ENCODE measurements at places on chromosomes 7 and 10.

DNA sequence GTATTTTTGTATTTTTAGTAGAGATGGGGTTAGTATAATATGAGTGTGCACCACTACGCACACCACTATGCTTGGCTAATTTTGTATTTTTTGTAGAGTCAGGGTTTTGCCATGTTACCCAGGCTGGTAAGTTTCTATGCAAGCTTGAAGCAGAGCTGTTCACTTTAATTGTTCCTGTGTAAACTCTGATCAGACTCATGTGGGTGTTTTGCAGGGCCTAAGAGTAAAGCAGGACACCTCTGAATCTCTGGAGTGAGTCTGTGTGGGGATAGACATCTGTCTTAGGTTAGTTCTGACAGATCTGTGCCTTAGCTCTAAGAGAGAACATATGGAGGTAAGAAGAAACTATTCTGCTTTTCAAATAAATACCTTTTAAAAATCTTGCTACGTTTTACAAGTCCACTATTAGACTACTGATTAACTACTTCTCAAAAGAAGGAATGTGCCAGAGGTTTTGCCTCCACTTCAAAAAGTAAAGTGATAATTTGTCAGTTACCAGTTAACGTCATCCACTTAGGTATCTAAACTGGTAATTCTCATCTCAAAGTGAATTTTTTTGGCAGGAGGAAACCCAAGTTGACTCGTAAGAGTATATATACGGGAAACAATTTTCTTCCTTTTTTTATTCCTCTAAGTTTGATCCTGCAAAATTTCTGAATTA is 1.1 kb downstream of the COL17A1 start:
- no peak for DNase-seq
- no peaks in the 10 kb centered on the region for H3K36me3 ChIP-seq
- H3K27me3 ChIP-seq: peaks cover 6% of the 10 kb centered on the region
- no peak overlapping the region for H3K4me3 ChIP-seq
- H3K27ac ChIP-seq: no peak overlapping the region
- H3K4me1 ChIP-seq: no peaks in the 10 kb centered on the region

DNA sequence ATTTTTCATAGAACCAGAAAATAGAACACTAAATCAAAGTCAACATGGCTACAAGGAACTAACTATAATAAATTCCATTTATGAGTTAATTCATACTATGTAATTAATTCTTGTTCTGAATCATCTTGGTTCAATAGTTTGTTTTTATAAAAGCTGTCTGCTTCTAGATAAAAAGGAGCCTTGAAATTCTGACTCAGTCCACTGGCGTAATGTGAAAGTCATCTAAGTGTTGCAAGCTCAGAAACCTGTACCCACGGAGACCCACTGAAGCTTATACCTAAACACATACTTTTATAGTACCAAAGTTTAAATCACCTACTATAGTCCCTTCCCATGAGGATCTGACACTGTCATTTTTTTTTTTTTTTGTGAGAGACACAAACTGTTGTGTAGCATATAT is 489.4 kb downstream of the SEMA3D start:
- no peaks in the 10 kb centered on the region for H3K27me3 ChIP-seq
- DNase-seq: no peak
- no peaks in the 10 kb centered on the region for H3K36me3 ChIP-seq
- no peak overlapping the region for H3K4me3 ChIP-seq

GRCh38 chr7:28024786-28025334 is 155.7 kb downstream of the JAZF1 start:
- H3K4me1 ChIP-seq: peaks cover 26% of the 10 kb centered on the region
- H3K27me3 ChIP-seq: no peaks in the 10 kb centered on the region
- no peak for DNase-seq

DNA sequence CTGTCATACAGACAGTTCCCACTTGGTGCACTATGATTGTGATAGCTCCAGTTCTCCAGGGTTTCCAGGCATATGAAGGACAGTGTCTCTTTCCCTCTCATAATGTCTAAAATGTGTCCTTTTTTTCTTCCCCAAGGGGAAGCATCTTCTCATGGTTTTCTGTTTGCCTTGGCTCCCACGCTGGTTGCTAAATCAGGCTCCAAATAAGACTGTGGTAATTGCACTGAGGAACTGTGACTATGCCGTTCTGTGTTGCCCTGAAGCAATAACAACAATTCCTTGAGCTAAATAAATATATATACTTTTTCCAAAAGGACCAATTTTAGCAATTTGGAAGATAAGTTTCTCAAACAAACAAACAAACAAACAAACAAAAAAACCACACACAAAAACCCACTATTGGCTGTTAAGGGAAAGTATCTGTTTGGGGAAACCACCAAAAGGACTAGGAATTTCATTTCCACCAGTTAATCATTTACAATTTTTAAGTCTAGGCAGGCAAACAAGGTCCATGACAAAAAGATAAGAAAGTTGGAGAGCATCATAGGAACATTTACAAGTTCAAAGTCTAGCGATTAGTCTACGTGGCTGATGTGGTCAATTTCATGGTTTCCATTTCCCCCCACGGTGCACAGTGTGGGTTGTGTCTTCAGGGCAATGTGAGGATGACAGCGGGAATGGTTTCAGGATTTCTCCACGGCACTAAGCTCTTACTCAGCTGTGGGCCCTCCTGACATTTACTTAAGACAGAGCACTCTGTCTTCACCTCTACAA is 62.4 kb downstream of the THNSL1 start:
- H3K4me1 ChIP-seq: peaks cover 4% of the 10 kb centered on the region
- no peak for DNase-seq
- H3K36me3 ChIP-seq: no peaks in the 10 kb centered on the region
- no peak overlapping the region for H3K27ac ChIP-seq
- H3K4me3 ChIP-seq: no peak overlapping the region
- H3K27me3 ChIP-seq: peaks cover 7% of the 10 kb centered on the region

- no peak overlapping the region for H3K4me3 ChIP-seq
- no peaks in the 10 kb centered on the region for H3K27me3 ChIP-seq
- peaks cover 18% of the 10 kb centered on the region for H3K36me3 ChIP-seq
- no peak for DNase-seq
- H3K4me1 ChIP-seq: peaks cover 11% of the 10 kb centered on the region
Measured at GRCh38 chr7:130154501-130155317, 50.5 kb downstream of the TMEM209 start.

DNA sequence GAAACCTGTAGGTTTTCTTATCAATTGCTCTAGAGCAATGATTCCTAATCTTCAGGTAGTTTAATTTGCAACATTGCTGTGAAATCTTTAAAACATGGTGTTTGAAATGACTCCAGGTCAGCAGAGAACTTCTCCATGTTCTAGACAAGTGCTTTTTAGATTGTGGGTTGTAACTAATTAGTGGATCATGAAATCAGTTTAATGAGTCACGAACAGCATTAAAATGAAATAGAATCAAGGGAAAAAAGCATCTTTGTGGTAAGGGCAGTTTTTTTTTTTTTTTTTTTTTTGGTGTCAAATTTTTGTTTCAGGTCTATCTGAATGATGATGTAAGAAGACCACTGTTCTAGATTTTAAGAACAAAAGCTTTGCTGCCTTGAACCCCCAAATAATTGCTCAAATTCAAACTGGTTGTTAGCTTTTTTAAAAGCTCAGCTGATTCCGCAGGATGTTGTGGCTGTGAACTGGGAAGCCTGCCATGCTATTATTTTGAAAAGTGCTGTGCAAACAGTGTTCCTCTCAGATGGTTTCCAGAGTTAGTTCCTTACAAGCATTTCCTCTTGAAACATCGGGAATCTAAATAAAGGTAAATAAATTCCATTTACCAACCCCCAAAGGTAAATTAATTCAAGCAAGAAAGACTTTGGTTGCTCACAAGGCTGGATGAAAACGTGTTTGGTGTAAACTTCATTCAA is 13.1 kb upstream of the PDK4 start:
- peak overlapping the region; percentile 79 for H3K4me3 ChIP-seq
- H3K27ac ChIP-seq: peak overlapping the region; percentile 32
- no peak for DNase-seq
- H3K4me1 ChIP-seq: peaks cover 42% of the 10 kb centered on the region
- H3K36me3 ChIP-seq: peaks cover 12% of the 10 kb centered on the region

- H3K27ac ChIP-seq: no peak overlapping the region
- H3K36me3 ChIP-seq: no peaks in the 10 kb centered on the region
- peaks cover 4% of the 10 kb centered on the region for H3K27me3 ChIP-seq
- H3K4me1 ChIP-seq: peaks cover 3% of the 10 kb centered on the region
Measured at GRCh38 chr7:112503361-112503972, 22.7 kb downstream of the LSMEM1 start.

- H3K4me3 ChIP-seq: no peak overlapping the region
- H3K4me1 ChIP-seq: peaks cover 5% of the 10 kb centered on the region
- no peak overlapping the region for H3K27ac ChIP-seq
- H3K36me3 ChIP-seq: no peaks in the 10 kb centered on the region
- DNase-seq: no peak
Measured at GRCh38 chr10:500876-501275, 188.6 kb downstream of the DIP2C start.

DNA sequence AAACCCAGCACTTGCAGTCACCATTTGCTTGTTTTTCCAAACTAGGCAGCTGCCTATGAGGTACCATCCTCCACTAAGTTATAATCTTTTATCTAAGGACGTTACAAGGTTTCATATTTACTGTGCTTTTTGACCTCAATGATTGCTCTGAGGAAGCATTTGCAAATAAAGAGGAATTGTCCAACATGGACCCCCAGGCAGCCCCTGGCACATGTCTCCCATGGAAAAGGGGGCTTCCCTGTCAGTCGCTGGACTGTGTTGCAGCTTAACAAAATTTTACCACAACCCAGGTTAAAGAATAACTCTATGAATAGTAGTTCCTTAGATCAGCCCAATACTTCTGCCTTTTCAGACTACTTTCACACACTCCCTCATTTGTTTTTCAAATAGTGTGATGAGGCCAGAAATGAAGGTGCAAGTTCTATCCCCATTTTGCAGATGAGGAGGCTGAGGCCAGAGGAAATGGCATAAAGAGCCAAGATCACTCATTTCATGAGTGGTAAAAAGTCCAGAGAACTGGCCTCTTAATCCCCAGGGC is 52.8 kb upstream of the ZPBP start:
- peak overlapping the region; percentile 69 for H3K27ac ChIP-seq
- peaks cover 2% of the 10 kb centered on the region for H3K27me3 ChIP-seq
- DNase-seq: no peak

DNA sequence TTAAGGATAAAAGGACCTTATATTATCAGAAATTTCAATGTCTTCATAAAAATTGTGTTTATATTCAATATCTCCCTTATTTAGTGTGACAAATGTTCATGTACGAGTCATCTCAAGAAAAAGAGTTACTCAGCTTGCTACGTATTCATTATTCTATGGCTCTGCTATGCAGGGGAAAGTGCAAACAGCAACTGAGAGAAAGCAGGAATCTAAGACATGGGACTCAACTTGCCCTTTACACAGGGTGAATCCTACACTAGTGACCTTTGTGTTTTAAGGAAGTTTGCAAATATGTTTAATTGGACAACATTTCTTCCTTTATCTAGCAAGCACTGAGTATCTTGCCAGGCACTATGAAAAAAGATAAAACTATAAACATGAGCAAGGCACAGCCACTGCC is 104.7 kb downstream of the NPSR1 start:
- H3K4me3 ChIP-seq: no peak overlapping the region
- no peak for DNase-seq
- H3K27me3 ChIP-seq: no peaks in the 10 kb centered on the region
- no peak overlapping the region for H3K27ac ChIP-seq
- H3K4me1 ChIP-seq: no peaks in the 10 kb centered on the region

Data from memory B cell (primary cell).